Inflammatory macrophage (primary cell): ENCODE measurements at places on chromosomes 4 and X.
A peak's percentile ranks its signal among the peaks of the same experiment; 100 is the strongest.

DNA sequence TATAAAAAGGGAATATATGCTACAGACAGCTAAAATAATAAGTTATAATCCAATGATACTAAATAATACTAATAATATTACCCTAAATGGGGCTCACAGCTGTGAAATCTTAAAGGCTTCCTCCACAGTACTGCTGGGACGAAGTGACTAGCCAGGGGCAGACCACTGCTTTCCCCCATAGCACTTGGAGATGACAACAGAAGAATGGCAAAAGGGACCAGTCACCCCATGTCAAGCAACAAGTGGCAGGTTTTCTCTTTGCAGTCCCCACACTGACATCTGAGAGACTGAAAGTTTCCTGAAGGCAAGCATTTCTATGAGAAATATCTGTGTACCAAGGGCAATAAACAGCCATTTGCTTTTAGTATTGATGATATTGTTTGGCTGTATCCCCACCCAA is 173.5 kb upstream of the GPC4 start:
- no peak for DNase-seq

- no peak for DNase-seq
Observed at GRCh38 chr4:114444211-114444610, 154.4 kb upstream of the UGT8 start.

DNA sequence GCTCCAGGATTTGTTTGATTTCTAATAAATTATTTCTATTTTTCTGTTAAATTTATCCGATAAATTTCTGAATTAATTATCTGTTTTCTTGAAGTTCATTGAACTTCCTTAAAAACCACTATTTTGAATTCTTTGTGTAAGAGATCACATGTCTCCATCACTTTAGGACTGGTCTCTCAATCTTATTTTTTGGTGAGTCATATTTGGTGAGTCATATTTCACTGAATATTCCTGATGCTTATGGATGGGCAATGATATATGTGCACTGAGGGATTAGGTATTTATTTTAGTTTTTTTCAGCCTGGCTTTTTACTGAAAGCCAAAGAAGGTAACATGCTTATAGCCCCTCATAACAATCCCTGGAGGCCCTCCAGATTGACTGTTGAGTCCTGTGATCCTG is 48.5 kb upstream of the IL15 start:
- no peak for DNase-seq

GRCh38 chrX:110056419-110056818 is 53.5 kb downstream of the TMEM164 start:
- no peak for DNase-seq

DNA sequence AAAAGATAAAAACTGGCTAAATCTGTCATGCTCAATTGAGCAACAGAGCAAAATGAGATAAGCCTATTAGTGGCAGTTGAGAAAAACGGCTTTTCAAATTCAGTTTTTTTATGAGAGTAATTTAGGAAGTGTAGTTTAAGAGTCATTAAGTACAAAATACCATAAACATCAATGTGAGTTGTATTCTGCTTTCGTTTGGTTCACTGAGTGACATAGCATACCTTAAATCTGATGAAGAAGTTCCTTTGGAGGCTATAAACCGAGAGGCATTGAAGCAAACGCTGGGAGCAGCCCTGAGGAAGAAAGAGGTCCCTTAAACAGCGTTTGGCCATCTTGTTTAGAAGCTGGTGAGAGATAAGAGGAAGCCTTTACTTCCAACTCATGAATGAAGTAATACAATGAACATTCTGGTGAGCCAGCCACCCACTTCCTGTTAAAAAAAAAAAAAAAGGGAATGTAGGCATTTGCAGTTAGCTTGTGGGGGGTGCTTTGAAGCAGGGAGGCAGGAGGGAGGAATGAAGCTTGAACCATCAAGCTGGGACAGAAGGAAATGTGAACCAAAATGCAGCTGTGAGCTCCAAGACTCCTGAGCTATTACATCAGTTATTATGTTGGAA is 132.3 kb downstream of the ZNF330 start:
- peak; percentile 90 for DNase-seq
